Activated T-cell treated with anti-CD3 and anti-CD28 coated beads for 1 hour (primary cell): ENCODE measurements at places on chromosomes 6 and 20.

DNA sequence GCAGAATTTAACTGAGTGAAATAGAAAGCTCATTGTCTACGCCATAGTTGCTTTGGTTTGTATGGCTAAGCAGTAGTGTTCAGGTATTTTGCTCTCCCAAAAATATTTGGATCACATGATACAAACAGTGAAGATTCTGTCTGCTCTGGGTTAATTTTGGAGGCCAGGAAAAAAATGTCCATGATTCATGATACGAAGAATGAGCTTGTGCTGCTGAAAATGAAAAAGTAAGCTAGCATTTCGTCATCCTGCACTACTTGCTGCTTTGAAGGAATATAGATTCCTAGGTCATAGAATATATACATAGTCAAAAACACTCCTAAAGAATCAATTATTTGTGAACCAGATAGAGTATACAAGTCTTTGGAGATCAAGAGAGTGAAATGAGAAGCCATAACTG, 8.3 kb downstream of the WRNIP1 start:
- DNase-seq: no peak

DNA sequence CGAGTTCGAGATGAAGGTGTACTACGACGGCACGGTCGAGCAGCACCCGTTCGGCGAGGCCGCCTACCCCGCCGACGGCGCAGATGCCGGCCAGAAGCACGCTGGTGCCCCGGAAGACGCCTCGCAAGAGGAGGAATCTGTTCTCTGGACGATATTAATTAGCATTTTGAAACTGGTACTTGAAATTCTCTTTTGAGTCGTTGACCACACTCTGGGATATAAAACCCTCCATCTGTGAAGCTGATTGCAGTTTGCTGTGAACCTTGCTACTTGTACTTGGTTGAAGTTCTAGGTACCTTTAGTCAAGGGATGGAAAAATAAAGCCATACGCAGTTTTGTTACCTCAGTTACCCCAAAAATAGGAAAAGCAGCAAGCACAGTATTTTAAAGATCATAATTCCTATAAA, 917 bp downstream of the C6orf120 start:
- DNase-seq: no peak

GRCh38 chr20:63178446-63178820, 37.5 kb downstream of the YTHDF1 start:
- DNase-seq: no peak

- no peak for DNase-seq
Measured at GRCh38 chr6:3233904-3234303, 6.5 kb upstream of the TUBB2B start.

GRCh38 chr20:10713161-10713560, 39.4 kb upstream of the JAG1 start:
- no peak for DNase-seq

- no peak for DNase-seq
Measured at GRCh38 chr6:143074670-143075318, 14.1 kb downstream of the AIG1 start.

- DNase-seq: no peak
Measured at GRCh38 chr6:154857529-154857928, 124.3 kb downstream of the SCAF8 start.

DNA sequence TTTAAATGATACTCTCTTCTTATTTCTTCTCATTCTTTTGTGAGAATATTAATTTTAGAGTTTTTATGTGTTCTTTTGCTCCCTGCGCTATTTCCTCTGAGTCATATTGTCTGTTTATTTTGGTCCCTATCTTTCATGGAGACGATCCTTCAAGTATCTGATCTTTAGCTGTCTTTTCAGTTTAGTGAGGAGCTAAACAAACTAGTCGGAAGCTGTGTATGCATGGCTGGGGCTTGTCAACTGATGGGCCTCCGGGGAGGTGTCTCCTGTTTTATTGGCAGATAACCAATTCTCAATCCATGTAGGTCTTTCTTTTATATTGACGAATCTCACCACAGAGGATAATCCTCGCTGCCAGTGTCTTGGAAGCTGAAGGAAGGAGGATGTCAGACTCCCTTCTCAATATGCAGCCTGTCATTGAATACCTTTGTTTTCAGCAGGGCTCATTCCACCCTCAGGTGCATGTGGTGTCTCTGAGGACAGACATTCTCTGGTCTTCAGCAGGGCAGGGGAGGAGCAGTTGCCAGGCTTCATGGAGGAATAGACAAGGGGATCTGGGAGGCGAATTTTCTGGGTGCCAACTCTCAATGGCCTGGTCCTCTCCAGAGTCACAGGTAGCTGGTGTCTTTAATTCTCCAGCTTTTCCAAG, 64.9 kb downstream of the RNF182 start:
- DNase-seq: no peak

- DNase-seq: no peak
Measured at GRCh38 chr20:12074111-12074655, 156.5 kb downstream of the BTBD3 start.

GRCh38 chr6:127263481-127263880, 3.2 kb upstream of the RNF146 start:
- no peak for DNase-seq

GRCh38 chr20:15236812-15237211, 899.4 kb upstream of the FLRT3 start:
- no peak for DNase-seq

DNA sequence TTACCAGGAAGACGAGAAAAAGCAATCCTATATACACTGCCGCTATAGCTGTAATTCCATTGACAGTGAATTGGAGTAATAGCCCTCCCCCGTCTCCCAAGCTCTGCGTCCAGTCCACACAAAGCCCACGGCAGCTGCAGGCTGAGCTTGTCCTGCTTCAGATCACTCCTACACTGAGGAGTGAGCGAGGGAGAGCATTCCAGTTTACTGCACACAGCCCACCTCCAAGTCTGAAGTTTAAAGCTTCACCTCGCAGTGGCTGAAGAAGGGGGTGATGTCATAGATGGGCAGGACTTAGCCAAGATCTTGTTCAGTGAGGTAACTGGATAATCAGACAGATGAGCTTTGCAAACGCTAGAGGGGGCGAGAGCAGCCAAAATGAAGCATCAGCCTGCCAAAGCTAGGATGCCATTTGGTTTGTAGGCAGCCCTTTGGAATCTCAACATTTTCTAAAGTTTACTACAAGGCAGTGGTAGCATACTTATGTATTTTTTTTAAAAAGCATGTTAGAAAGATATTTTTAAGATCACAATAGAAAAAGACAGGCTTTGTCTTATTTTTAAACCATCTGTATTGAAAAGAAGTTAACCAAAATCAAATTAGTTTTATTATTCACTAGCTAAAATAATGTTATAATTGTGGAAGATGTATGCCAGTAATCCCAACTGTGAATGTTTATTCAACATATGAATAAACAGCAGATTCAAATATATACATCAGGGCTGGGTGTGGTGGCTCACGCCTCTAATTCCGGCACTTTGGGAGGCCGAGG, at the start of gene FLRT3:
Gene FLRT3 (minus strand): TSS at position 213 of the 772 bp plus-strand sequence. CDS start 10,106 bp downstream, outside the sequence.
- DNase-seq: no peak

DNA sequence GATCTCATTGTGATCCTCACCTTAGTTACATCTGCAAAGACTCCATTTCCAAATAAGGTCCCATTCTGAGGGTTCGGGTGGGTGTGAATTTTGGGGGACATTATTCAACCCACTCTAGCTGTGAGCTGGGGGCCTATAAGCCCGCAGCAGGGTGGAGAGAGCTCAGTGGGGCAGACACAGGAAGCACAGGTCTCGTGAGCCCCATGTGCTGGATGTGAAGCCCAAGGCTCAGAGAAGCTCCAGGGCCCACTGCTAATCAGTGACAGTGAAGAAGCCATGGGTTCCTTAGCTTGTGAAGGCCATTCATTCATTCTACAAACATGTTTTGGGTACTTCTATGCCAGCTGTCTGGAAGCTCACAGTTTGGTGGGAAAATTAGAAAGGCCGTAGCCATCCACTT, 47.5 kb downstream of the CHMP4B start:
- DNase-seq: no peak

- no peak for DNase-seq
Measured at GRCh38 chr6:51996296-51996947, 91.0 kb downstream of the PKHD1 start.

GRCh38 chr6:75210885-75211739, 5.3 kb upstream of the COL12A1 start:
- DNase-seq: peak; percentile 39

DNA sequence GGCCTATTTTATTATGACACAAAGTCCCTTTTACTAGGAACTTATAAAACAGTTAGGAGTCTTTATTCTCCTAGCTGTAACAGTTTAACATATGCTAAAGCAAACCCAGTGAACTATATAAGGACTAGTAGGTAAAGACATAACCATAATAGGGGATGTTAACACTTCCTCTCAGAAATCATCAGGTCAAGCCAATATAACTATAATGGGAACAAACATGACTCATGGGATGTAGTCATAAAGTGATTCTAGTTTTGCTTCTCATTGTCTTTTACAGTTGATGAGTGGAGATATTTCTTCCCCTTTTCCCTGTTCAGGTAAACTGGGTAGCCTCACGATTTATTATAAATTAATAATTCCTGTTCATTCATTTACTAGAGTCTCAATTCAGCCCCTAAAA, 9.7 kb downstream of the PTCHD4 start:
- DNase-seq: no peak

- DNase-seq: no peak
Measured at GRCh38 chr6:423055-423798, 31.7 kb downstream of the IRF4 start.

GRCh38 chr6:110125361-110125760, 54.1 kb downstream of the WASF1 start:
- no peak for DNase-seq

DNA sequence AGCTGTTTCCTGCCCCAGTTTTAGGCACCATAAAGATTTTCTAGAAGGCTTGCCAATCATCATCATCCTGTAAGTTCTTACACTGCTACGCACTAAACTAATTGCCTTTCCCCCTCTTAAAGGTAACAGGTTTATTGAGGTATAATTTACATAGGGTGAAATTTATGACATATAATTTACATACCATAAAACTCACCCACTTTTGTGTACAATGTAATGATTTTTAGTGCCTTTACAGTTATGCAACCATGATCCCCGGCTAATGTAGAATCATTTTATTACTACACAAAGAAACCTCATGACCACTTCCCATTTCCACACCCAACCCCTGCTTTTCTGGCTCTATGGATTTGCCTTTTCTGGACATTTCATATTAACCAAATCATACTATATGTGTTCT, 21.1 kb downstream of the GCNT2 start:
- DNase-seq: no peak

DNA sequence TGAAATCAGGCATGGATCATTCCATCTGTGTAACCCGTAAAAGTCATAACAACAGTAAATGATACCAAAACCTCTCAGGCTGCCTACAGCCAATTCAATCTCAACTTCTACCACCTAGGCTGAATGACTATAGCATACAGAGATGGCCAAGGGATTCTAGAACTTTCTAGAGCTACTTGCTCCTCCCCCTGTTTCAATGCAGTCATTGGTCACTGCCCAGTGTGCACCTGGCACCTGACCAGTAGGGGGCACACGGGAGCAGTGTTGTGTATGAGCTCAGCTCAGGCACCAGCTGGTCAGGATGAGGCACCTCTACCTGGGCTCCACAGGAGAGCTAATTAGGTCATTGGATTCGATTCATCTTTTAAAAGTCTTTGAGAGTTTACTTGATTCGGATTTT, 86.2 kb downstream of the PLEKHG1 start:
- DNase-seq: peak; percentile 29

DNA sequence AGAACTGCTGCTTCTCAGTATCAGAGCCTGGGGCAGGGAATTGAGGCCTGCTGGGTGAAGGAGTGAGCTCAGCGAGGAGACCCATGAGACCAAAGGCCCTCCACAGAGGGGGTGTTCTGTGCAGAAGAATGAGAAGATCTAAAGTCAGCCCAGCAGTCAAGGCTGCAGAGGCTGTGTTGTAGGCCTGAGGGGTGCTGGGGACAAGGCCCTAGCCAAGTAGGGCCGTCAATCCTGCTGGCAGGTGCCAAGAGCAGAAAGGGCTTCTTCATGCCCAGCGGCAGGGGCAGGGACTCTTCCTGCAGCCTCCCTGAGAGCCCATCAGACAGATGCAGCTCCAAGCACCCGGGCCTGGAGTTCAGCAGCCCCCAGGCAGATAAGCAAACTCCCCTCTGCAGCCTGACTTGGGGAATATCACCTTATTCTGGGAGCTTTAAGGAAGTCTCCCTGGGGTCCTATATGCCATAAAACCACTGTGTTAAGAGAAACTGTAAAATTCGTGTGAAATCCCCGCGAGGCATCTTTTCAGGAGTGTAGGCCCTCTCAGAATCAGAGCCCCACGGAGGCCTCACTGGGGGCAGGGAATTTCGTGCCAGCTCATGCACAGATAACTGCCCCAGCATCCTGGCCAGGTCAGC, 9.0 kb downstream of the CCDC167 start:
- DNase-seq: no peak

GRCh38 chr6:107819964-107820337, 4.2 kb downstream of the SCML4 start:
- no peak for DNase-seq

- no peak for DNase-seq
Measured at GRCh38 chr6:139296927-139297326, 5.1 kb upstream of the TXLNB start.

DNA sequence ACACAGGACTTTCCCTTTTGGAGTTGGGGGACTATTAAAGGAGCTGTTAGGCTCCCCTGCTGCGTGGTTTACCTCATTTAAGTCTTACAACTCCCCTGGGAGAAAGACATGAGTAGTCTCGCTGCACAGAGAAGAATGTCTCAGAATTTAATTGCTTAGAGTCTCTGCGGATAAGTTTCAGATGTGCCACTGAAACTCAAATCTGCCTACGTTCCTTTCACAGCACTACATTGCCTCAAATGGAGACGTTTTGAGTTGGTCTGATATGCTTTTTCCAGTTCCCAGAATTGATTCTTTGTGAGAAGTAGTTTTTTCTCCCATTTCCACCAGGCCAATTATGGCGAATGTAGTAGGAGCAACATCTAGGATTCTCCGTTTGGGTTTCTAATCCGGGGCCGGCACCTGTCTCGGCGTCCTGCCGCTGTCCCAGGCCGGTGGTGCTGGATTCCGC, 532 bp upstream of the SLC35F1 start:
- DNase-seq: no peak

GRCh38 chr6:93799226-93799625, 379.9 kb upstream of the EPHA7 start:
- no peak for DNase-seq

DNA sequence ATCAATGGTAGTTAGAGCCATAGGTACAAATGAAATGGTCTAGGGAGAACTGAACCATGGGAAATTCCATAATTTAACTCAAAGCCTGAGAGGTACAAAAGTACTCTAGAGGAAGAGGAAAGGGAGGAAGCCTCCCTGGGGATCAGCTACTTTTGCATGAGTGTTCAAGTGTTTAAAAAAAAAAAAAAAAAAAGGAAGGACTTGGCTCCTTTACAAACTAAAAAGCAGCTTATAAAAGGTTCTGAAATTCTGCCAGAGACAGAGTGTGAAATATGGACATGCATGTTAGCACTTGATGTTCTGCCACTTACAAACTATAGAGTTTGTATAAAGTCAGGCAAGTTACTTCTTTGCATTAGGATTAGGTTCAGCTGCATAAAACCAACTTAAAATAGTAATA, 290.0 kb downstream of the TBC1D7 start:
- DNase-seq: no peak

GRCh38 chr20:16560661-16561060, 12.6 kb downstream of the KIF16B start:
- no peak for DNase-seq

- DNase-seq: no peak
Measured at GRCh38 chr6:97701801-97702200, 418.8 kb upstream of the MMS22L start.
